ENCODE measurements at places on chromosomes 5 and 9.

DNA sequence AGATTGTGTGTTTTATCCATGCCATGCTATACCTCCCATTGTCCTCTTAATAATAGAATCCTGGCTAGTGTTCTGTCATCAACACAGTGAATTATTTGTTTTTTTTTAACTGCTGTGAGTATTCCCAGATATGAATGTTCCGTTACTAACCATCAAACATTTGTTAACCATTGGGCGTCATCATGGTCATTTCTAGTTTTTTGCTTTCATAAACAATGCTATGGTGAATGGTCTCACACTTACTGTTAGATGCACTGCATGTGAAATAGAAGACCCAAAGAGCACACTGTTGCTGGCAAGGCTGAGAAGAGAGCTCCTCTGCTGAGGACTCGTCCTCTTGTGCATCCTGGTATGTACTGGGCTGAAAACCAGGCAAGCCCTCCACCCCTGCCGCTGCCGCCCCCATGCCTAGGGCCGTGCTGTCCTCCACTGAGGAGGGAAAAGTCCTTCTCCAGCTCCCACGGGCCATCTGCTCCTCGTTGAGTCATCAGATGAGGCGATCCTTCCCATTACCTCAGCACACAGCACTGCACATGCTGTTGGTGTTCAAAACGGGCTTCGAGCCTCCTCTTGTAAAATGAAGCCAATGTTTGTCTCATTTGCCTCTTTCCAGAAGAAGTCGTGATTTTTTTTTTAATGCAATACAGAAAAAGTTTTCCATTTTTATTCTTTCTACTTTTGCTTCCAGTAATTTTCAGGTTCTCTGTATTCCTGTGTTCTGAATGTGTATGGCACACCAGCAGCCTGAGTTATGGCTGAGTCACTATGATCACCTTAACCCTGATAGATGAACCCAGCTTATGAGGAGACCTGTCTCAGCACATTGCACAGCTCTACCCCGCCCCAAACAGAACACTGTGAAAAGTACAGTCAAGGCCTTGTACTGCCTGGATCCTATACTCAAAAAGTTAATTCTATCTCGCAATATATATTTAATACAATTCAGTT lies 219.0 kb downstream of the AOPEP start:
- DNase-seq = peak; percentile 89

GRCh38 chr5:57824047-57824446 lies 341.4 kb upstream of the ACTBL2 start:
- peak; percentile 96 for DNase-seq

DNA sequence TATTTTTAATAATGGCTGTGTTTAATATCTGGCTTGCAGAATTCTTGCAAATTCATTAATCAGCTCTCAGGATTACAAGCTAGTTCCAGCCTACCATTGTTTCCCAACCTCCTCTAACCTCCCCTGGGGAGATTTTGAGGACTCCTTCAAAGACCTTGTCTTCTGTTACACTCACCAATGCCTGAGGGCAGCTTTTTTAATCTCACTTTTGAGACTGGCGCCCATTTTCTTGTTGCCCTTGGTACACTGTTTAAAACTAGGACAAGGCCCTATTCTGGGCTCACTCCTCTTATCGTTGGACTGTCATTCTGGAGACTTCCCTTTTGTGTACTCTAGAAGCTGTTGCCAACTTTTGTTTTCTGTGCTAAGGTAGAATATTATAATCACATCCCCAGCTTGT lies 13.6 kb upstream of the EQTN start:
- DNase-seq = no peak

GRCh38 chr9:13970018-13970417 lies 343.9 kb downstream of the NFIB start:
- DNase-seq = no peak

DNA sequence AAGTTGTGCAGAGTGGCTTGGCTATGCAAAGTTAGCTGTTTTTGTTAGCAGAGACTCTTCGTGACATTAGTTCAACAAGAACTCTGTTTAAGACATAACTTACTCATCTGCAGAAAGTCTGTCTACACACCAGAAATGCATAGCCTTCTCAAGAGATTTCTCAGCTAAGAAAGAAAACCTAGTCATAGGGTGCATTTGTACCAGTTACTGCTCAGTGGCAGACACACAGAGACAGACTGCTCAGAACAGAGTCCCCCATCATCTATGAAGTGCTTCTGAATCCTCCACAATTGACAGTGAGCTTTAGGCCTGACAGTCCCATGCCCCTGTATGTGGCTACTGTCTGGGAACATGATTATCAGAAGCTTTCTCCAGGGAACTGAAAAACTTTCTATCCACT lies 56.1 kb upstream of the IFNK start:
- DNase-seq = no peak

GRCh38 chr5:121968910-121969607 lies 7.3 kb downstream of the SRFBP1 start:
- peak; percentile 98 for DNase-seq

GRCh38 chr5:67045816-67046740 lies 150.5 kb downstream of the CD180 start:
- DNase-seq = no peak

GRCh38 chr5:154476354-154477205 lies 1.4 kb downstream of the HAND1 start:
- no peak for DNase-seq

GRCh38 chr5:104345222-104346016 lies 782.8 kb upstream of the NUDT12 start:
- DNase-seq = peak; percentile 51

- DNase-seq = no peak
Measured at GRCh38 chr5:179120421-179120861, 60.3 kb downstream of the ZNF354C start.

GRCh38 chr5:79728396-79728795 lies 38.8 kb downstream of the CMYA5 start:
- no peak for DNase-seq

DNA sequence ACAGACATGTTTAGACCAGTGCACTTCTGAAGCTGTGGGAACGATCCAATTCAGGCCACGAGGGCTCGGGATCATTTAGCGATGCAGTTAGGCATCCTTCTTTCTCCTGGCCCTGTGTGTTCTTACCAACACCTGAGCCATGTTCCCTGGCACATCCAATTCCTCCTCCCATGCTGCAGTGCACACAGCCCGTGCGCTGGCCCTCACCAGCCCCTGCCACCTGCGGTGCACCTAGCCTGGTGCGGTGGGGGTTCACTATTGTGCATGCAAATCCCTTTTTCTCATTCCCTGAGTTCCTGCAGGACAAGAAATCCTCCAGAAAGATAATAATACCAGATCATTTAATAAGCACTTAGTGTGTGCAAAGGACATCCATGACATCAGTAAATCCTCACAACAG lies 53.5 kb downstream of the NEURL1B start:
- DNase-seq = no peak

DNA sequence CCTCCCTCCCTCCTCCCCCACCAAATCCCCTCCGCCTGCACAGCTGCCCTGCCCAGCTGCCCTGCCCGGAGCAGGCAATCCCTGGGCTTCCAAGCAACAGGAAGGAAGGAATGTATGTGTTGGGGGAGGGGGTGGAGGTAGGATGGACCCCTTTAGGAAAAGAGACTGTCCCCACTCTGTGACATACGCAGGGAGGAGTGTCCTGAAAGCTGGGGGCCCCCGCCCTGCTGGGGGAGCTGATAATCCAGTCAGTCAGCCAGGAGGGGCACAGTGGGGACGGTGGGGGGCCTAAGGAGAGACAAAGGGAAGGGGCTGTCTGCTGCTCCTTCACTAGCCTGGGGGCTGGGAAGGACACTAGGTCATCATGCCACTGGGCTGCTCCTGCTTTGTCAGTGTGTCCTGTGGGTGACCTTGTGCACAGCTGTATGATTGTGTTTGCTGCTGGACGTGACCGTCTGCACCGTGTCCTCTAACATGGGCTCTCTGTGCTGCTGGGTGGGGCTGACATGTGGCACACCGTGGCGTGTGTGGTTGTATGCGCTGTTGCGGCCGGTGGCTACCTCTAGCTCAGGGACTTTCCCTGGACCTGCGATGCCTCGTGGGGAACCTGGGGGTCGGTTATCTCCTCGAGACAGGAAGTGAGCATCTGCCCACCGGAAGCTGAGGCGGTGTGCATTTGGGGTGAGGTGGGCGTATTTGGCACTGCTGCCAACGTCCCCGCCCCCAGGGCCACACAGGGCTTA lies 3.0 kb downstream of the N4BP3 start:
- DNase-seq = no peak

GRCh38 chr9:110015759-110016158 lies 192.2 kb downstream of the C9orf152 start:
- peak; percentile 95 for DNase-seq

DNA sequence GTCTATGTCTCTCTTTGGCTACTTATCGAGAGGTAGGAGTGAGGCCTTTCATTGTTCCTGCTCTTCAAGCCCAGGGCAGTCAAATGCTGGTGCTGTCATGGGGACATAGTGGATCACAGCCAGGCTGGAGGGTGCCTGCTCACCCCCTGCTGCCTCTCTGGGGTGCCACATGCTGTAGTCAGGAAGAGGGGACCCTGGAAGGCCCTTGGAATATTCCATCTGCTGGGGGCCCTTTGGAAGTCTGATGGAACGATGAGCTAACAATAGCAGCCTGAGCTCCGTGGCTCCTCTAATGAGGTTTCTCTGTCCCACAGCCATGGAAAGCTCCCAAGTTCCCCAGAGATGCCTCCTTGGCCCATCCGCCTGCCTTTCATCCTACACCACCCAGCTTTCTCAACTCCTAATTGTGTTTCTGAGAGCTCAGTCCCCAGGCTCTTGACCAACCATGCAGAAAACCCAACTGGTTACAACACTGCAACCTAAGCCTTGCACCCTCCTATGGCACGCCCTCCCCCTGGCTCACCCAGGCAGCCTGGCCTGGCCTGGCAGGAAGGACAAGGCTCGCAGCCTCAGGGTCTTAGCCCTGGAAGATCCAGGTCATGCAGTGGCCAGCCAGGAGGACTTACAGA lies 91.7 kb downstream of the NRG2 start:
- DNase-seq = peak; percentile 10

DNA sequence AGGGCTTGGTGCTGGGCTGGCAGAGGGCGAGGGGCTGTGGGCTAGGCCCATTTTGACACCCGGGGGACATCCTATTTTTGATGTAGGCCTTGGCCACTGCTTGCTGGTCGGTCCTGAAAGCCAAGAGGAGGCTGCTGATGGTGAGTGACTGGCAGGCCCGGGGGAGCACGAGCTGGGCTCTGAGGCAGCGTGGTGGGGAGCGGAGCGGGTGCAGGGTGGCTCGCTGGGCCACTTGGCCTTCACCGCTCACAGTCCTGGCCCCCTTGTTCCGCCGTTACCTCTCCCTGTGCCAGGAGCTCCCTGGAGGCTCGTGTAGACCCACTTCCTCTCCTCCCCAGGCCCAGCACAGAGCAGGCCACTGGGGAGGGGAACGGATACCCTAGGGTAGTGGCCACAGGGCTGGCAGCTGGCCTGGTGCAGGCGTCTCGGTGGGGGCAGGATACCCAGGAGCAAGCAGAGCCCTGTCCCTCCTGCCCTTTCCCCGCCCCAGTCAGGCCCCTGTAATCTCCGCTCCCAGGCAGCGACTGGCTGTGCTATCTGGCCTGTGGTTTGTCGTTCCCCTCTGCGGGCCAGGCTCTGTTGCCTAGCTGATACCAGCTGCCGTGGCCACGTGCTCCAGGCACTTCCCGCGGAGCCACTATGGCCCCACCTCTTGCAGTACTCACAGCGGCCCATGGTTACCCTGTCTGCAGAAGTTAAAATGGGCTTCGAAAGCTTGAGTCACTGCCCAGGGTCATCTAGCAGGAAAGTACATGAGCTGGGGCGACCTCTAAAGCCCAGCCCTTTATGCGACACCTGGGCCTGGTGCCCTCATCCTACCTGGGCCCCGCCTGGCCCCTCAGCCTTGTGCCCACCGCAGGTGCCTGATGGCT lies 11.7 kb upstream of the DOLPP1 start:
- no peak for DNase-seq

- no peak for DNase-seq
Measured at GRCh38 chr9:93168581-93168980, 15.4 kb upstream of the WNK2 start.

GRCh38 chr9:84314306-84314705 lies 26.3 kb downstream of the SLC28A3 start:
- no peak for DNase-seq

DNA sequence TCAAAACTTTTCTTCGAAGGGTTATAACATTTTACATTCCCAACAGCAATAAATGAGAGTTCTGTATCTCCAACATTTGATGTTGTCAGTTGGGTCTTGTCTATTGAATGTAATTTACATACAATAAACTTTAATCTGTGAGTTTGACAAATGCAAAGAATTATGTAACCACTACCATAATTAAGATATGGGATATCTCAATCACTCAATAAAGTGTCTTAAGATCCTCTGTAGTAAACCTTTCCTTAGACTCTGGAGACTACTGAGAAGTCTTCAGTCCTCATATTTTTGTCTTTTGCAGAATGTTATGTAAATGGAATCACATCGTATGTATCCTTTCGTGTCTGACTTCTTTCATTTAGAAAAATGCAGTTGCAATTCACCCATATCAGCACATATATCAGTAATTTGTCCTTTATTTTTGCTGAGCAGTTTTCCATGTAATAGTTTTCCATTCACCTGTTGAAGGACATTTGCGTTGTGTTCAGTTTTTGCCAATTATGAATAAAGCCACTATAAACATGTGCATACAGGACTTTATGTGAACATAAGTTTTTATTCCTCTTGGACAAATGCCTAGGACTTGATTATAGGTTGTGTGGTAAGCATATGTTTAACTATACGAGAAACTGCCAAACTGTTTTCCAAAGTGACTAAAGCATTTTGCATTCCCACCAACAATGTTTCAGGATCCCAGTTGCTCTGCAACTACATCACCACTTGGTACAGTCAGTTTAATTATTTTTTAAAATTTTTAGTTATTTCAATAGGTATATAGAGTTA lies 784.6 kb upstream of the ZNF608 start:
- DNase-seq = no peak

- DNase-seq = peak; percentile 47
Measured at GRCh38 chr9:69905286-69905685, 84.7 kb downstream of the CFAP95 start.

GRCh38 chr5:115671939-115672338 lies 46.1 kb upstream of the TMED7 start:
- no peak for DNase-seq

DNA sequence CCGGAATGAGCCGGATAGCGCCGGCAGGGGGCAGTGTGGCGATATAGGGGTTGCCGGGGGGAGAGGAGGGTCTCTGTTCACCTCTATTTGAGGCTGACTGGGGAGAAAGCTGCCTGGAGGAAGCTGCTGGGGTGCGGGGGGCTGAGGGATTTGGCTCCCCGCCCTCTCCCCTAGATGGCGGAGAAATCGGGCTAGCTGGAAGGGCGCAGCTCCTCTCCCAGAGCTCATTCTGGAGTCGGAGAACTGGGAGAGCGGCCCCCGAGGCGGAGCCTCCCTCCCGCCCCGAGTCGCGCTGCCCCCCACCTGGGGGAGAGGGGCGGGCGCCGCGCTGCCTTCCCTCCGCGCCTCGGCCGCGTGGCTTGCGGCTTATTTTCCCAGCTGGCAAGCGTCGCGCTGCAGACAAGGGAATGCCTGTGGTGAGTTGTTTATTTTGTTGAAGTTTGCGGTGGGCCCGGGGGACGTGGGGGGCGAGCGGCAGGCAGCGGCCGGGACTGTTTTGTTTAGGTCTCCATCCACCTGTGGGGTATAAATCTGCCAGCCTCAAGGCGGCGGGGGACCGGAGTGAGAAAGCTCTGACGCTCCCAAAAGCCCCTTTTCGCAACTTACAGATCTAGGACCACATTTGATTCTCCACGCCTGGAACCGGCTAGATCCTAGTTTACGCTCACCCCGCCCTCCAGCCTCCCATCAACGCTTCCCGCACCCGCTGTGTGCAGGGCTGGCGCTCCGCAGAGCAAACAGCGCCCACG lies 4.1 kb upstream of the RGMB start:
- peak; percentile 71 for DNase-seq
